Esophagus mucosa (tissue), 1 donor: ENCODE measurements at places on chromosomes 7 and 10.

GRCh38 chr7:107815254-107815882 is 12.3 kb upstream of the SLC26A3 start:
- no peak for ATAC-seq

GRCh38 chr10:113309791-113310190 is 243.1 kb upstream of the HABP2 start:
- no peak for ATAC-seq

DNA sequence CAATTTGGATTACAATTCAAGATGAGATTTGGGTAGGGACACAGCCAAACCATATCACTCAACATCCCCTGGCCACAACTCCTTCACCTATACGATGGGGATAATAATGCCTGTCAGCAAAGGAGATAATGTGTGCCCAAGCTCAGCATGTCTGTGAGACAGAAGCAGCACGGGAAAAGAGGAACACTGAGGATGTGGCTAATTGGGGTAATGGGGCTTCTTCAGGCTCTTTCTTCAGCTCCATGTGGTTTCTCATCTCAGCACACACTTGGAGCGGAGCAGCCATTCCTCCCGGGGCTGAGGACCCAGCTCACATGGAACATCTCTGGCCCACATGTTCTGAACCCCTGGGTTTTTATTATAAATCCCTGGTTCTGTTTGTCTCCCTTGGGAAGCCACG is 136.0 kb upstream of the NAMPT start:
- no peak for ATAC-seq

DNA sequence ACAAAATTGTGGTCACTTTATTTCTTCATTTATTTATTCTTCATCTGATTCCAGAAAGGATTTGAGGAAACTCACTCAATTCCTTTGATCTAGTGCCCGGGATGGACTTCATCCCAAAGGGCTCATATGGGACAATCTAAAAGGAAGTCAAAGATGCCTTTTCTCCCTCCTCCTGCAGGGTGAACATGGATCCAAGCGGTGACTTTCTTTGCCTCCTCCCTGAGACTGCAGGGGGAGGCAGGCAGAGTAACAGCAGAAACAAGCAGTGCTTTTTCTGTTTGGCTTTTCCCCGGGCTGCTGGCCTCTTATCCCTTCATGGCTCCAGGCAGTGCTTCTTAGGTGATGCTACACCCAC is 10.0 kb upstream of the DNMBP start:
- ATAC-seq = no peak

DNA sequence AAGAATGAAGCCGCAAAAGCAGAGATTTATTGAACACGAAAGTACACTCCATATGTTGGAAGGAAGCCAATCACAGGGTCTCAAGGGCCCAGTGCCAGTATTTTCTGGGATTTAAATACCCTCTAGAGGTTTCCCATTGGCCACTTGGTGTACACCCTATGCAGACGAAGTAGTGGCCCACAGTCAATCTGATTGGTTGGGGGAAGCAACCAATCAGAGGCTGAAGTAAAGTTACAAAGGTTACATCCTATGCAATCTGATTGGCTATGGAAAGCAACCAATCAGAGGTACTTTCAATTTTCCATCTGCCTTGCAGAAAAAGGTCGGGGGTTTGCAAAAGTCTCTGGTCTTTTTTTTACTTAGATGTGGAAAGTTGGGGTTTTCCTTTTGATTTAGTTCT is 481.3 kb upstream of the NRP1 start:
- no peak for ATAC-seq

- ATAC-seq = no peak
These were observed 2.2 kb upstream of the HIP1 start for GRCh38 chr7:75740846-75741497.

DNA sequence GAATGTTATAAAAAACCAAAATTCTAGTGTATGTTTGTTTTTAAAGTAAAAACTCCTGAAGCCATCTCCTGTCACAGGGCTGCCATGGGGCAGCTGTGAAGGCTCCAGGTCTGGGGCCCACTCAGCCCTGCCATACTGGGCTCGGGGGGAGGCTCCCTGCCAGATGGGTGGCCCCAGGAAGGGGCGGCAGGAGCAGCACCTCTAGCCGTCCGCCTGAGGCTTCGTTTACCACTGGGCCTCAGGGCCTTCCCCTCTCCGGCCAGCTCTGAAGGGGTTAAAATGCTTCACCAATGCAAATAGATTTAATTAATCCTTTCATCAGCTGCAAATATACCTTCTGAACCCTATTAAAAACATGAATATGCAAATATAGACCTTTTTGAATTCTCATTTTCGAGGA is 139.0 kb downstream of the ELFN1 start:
- ATAC-seq = no peak

DNA sequence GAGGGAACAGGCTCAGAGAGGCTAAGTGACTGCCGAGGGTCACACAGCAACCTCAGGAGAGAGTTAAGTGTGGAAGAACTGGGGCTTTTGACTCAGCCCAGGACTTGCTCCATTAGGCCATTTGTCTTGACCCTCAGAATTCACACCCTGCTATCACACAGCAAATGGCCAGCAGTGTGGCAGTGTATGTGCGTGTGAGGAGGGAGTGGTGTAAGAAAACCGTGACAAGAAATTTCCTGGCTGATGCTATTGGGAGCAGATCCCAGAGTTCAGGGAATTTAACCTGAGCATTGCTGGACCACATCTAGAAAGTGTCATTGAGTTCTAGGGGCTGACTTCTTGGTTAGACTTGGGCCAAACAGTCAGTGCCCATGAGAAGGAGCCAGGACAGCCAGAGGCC is 18.4 kb downstream of the VWA2 start:
- no peak for ATAC-seq

GRCh38 chr10:23530079-23530478 is 91.2 kb downstream of the OTUD1 start:
- ATAC-seq = no peak

DNA sequence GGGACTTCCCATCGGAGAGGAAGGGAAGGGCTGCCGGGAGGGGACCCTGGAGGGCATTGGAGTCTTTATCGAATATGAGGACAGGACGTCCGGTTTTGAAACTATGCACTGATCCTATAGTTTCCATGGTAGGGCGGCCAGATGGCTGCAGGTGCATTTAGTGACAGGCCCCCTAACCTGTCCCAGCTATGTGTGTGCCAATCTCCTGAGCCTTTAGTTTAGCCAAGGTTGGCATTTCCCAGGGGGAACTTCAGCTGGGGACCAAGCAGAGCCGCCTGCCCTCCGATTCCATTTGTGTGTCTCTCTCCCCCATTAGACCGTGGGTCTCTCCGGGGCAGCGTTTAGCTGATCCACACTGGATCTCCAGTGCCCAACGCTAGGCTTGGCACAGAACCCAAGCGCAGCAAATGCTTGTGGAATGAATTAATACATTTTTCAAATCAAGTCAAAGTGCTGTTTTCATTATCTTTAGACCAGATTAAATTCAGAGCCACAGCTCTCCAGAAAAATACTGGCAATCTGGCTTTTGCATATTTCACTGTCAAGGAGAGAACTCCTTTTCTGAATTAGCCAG is 19.9 kb downstream of the TMEM270 start:
- no peak for ATAC-seq

DNA sequence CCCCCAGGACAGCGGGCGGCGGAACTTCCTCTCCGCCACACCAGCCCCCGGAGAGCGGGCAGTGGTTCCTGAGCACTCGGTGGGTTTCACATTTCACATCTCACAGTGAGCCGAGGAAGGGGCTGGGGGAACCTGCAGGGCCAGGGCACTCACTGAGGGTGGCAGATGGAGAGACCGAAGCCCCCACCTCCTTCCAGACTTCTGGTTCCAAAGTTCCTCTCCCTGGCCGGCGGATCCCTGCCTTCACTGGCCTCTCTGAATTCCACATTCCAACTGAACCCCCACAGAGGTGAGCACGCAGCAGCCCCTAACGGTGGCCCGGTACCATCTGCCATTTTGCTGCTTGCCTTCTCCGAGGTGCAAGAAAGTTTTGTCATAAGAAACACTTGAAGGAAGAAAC is 461.0 kb downstream of the PTPRN2 start:
- ATAC-seq = no peak

- ATAC-seq = no peak
These were observed 8.8 kb downstream of the DLX5 start for GRCh38 chr7:97015756-97016380.

GRCh38 chr7:87935384-87935706 is 1.3 kb downstream of the ADAM22 start:
- ATAC-seq = no peak

DNA sequence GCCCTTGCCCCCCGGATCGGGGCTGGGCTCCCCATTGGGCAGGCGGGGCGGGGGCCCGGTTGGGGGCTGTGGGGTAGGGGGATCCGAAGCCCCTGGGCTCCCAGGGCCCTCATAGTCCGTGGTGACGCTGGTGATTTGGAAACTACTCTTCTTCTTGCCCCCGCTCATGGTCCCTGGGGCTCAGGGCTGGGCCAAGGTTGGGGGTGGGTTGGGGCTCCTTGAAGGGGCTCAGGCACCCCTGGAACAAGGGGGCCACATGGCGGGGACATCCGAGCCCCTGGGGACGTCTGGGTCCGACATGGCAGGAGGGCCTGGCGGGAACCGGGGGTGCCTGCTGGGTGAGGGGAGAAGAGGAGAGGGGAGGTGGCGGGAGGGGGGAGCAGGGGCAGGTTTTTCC is 1.1 kb downstream of the TSC22D4 start:
- ATAC-seq = peak; percentile 3

DNA sequence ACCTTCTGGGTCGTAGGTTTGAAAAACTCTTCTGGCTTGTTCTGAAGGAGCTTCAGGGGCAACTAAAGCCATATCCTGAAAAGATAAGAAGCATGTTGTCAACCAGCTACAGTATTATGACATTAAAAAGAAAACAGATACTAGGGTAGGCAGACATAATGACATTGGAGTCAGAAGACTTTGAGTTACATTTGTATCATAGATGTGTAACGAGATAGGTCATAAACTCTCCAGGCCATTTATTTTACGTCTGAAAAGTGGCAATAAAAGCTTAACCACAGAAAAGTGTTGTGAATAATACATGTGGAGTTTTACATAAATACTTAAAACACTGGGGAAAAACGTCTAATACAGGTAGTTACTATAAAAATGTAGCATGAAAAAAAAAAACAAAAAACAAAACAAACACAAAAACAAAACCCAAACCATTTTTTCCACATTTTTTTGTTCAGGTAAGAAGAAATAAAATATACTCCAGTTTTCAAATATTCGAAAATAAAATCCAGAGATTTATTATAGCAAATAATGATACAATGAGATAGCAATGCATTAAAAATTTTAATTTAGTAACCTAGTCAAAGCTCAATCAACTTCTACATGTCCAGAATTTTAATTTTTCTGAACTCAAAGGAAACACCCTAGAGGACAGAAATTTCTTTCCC is 64.1 kb downstream of the MINDY3 start:
- ATAC-seq = no peak

DNA sequence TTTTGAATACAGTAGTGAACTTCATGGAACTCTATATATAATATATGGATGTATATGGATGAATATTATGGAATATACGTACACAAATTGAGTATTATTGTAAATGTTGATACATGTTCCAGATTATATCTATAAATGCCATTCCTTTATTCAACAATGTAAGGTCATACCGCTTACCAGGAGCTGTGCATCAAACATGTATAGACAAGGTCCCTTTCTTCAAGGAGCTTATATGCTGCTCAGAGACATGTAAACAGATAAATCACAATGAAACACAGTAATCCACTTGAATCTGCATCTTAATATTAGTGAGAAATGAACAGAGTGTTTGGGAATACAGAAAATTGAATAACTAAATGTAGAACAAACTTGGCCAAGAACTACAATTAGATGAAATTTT is 898 bp upstream of the SEM1 start:
- peak; percentile 83 for ATAC-seq

- ATAC-seq = no peak
These were observed 12.1 kb downstream of the ENTPD1 start for GRCh38 chr10:95767884-95768556.

- ATAC-seq = peak; percentile 28
These were observed 164.6 kb upstream of the SH2B2 start for GRCh38 chr7:102122026-102122425.

GRCh38 chr7:82998436-82998835 is 164.2 kb downstream of the PCLO start:
- ATAC-seq = no peak

- ATAC-seq = no peak
These were observed 48.5 kb downstream of the LRRC18 start for GRCh38 chr10:48890888-48891850.

- ATAC-seq = no peak
These were observed 909.7 kb upstream of the AUTS2 start for GRCh38 chr7:68688416-68689086.

GRCh38 chr10:94103801-94104221 is 110.1 kb downstream of the PLCE1 start:
- no peak for ATAC-seq

DNA sequence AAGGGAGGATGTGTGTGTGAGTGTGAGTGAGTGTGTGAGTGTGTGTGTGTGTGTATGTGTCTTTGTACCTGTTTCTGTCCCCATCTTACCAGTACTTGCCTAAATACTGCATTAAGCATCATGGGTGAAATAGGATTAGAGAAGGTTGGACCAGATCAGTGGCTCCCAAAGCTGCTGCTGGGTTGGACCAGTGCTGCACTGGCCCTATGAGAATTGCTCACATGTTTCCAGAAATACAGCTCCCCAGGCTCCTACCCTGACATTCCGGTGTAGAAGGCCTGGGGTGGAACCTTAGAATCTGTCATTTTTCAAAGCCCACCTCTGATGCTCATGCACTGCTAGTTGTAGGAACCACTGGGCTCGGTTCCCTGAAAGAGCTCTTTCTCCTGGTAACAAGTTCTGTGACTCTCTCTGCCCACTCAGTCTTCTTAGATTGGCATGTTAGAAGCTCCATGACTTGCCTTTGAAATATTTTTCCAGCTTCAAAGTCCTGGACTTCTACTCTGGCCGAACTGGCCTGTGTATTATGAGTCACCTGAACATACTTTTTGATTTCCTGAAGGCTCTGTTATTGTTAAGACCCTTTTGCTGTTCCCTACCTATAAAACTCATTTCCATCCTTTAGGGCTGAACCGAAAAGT is 224.7 kb downstream of the CUX1 start:
- ATAC-seq = no peak

- ATAC-seq = no peak
These were observed 26.0 kb downstream of the LRRC18 start for GRCh38 chr10:48913674-48914073.

DNA sequence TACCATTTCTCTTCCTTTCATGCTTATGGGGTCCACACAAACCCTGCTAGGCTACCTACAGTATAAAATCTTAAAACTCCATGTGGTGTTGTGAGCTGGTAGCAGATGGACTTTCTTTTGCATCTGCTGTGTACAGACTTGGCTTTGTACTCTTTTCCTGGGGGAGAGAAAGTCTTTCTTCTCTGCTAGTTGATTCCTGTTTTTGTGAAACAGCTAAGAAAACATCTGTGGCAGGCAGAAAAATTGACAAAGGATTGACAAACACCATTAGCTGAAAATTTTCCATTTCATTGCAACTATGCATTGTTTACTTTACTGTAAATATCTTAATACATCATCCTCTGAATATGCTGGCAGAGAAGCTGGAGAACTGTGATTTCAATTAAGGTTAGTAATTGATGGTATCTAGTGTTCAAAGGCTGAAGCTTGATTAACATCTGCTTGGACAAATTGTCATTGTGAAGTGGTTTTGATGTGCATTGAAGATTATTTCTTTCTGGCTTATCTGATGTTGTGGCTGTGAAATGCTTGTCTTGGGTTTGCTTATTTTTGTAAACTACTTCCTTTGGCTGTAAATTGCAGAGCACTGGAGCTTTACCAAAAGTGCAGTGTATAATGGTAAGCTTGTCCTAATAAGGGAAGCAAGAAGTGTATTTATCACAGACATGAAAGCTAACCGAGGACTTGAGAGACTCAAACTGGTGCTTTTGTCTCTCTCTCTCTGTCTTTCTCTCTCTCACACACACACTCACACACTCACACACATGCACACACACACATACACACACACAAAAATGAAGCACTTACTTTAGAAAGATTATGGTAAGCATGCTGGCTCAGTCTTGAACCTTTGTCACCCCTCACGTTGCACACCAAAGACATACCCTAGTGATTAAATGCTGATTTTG is at the start of gene FOXP2:
Gene FOXP2 (plus strand): TSS at position 660 of the 908 bp plus-strand sequence. CDS start 11,697 bp downstream, outside the sequence.
- peak; percentile 43 for ATAC-seq
